8988T (cell line): ENCODE measurements at places on chromosomes 13 and 19.

DNA sequence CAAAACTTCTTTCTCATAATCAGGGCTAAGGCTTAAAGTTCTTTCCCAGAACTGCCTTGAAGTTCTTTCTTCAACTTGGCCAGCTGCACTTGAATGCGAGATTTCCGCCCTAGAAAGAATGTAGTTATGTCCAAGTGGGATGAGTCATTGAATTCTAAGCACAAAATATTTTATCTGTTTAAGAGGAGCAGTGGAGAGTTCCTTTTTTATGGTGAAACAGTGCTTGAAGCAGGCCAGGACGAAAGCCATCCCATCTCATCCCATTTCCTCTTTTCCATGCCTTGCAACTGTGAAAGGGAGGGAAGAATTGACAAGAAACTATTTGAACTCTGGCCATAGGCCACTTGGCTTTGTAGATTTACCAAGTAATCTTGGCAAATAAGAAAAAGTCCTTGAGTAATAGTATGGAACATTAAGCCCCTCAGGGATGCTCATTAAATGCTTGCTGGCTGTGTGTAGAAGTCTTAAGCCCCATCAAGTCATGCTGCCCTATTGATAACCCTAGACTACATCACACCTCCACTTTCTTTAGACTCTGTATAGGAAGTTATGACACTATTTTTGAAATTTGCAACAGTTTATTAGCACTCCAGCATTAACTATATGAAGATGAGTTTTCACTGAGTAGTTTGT is 174.5 kb downstream of the KCTD12 start:
- DNase-seq = no peak

GRCh38 chr13:63838366-63839110 is 2422.9 kb upstream of the PCDH20 start:
- no peak for DNase-seq

GRCh38 chr13:90866006-90866405 is 481.5 kb upstream of the MIR17HG start:
- DNase-seq = no peak

DNA sequence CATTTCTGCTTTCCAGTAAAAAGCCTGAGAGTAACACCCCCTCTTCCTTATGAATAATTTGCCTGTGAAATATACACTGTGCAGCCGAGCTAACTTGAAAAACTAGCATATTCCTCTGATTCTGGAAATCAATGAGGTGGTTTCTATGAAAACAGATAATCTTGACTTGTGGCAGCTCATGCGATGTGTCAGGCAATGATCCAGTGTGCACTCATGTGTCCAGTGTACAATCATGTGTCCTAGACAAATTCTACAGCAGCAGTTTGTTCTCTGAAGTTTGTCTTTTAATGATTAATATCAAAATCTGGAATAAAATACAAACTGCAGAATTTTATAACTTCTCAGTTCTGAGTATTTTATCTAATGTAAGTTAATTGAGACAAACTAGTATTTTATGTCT is 2213.9 kb upstream of the PCDH20 start:
- no peak for DNase-seq

GRCh38 chr19:2181633-2181997 is 17.9 kb downstream of the DOT1L start:
- DNase-seq = no peak

GRCh38 chr13:28093881-28094280 is 6.5 kb downstream of the FLT3 start:
- DNase-seq = no peak

DNA sequence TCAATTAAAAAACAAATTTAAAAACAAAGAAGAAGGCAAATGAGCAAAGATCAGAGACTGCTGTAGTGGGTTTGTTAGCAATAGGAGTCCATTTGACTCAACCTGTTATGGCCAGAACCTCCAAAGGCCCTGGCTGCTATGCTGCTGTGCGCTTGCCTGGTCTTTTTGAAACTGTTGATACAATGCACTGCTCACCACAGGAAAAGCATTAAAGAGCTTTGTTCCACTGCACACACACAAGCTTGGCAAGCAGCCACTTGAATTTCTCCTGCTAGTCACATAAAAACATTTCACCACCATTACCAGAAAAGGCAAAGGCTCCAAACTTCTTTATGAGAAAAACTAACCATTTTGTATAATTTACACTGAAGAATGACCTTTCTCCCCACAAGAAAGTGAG is 132.2 kb downstream of the FREM2 start:
- no peak for DNase-seq

DNA sequence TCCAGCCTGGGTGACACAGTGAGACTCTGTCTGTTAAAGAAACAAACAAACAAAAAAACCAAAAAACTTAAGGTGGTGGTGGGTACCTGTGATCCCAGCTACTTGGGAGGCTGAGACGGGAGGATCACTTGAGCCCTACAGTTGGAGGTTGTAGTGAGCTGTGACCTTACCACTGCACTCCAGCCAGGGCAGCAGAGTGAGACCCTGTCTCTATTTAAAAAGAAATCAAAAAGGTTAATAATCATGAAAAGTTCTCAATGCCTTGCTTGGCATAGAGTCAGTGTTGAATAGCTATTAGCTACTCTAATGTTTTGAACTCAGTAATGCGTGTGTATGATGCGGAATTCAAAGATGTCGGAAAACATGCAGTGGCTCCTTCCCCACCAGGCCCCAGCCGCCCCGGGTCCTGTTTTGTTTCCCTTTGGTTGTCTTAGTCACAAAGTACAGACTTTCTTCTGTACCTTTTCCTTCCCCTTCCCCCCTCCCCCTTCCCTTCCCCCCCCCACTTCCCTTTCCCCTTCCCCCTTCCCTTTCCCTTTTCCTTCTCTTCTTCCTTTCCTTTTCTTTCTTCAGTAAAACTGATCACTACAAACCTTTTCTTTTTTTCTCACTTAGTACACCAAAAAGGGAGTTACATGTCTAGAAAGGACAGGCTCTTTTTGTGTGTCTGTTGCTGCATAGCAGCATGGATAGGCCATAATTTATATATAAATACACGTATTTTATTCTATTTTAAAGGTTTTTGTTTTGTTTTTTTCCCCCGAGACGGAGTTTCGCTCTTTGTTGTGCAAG is 35.2 kb downstream of the DNM2 start:
- no peak for DNase-seq

DNA sequence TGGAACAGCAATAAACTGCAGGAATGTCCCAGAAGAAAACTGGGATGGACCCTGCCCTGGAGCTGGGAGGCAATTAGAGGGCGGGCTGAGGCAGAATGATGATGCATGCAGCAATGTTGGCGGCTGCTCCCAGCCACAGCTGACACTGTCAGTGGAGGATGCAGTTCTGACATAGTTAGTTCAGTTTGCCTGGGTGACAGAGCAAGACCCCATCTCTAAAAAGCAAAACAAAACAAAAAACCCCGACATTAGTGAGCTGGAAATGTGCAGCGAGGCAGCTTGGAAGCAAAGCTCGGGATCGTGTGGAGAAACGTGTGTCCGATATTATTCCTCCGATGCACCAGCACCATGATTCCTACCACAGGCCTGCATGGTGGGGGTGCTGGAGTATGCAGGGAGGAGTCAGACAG is 110.1 kb upstream of the UQCRFS1 start:
- DNase-seq = no peak

DNA sequence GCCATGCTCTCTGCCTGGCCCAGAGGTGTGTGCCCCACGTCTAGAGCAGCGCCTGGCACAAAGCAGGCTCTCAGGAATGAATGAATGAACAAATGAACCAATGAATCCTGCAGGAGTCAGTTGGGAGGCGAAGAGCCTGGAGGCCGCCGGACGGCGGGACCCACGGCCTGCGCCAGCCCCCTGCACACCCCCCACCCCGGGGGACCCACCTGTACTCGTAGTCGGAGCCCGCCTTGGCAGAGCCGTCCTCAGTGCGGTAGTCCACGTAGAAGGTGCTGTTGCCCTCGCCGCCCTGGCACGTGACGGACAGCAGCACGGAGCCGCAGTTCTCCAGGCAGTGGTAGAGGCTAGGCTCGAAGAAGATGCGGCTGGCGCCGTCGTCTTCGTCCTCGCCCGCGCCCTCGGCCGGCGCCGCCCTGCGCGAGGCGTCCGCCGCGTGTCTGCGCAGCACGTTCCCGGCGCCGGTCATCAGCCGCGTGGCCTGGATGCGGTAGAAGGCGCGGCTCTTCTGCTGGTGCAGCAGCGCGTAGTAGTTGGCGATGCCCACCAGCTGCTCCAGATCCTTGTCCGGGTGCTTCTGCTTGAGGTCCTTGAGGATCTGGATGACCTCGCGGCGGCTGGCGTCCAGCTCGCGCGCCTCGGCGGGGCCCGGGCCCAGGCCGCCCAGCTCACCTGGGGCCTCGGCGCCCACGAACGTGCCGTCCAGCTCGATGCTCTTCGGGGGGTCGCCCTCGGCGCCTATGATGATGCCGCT is 14.8 kb downstream of the SLC8A2 start:
- no peak for DNase-seq

DNA sequence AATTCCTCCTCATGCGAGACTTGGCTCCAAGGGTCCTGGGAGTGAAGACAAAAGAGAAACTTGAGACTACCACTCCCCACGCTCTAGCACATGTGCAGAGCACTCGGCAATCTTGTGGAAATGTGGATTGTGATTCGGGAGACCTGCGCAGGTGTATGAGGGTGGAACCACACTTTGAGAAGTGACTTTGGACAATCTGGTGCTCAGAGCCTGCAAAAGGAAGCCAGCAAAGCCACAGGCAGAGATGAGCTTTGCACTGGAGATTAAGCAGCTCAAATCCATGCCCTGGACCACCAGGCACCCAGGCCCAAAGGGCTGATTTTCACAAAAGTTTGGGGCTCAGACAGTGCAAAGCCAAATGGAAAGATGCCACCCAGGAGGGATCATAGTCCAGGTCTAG is 162.5 kb upstream of the TSHZ3 start:
- no peak for DNase-seq

DNA sequence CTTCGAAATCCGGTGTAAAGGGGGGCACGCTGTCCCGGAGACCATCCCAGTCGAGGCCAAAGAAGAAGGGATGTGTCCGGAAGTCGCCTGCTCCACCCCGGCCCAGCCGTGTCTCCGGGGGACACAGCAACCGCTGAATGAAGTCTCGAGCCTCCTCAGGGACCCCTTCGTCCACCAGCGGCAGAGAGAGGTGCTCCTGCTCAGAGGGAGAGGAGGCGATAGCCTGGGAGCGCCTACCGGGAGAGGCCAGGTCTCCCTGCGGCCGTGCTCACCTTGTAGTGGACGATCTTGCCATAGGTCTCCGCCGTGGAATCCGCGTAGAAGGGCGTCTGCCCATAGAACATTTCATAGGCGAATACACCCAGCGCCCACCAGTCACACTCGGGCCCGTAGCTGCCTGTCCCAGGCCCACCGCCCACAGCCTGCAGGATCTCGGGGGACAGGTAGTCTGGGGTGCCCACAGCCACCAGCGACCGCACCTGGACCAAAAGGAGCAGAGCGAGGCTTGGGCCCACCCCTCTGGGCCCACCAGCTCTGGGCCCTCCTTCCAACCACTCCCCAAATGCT is 4.8 kb downstream of the DMPK start:
- DNase-seq = no peak

DNA sequence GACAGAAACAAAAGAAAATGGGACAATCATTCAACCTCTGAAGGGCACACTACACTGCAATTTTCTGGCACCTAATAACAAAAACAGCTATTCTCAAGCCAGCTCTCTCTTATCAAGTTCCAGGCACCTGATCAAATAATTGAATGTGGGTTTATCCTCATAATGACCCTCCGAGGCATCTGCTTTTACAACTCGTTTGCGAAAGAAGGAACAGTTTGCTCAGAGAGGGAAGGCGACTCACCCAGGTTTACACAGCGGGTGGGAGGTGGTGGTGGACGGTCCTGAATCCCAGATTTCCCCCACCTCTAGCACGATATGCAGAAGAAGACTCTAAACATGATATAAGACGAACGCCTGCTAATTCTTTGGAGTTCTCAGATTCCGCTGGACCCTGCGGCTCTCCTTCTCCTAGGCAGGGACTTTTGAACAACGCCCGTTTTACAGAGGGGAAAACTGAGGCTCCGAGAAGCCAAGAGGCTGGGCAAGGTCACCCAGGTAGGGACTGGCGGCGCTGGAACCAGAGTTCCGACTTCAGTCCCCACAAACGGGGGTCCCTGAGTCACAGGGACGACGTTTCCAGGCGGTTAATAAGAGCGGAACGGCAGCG is 641 bp downstream of the SGTA start:
- DNase-seq = no peak

DNA sequence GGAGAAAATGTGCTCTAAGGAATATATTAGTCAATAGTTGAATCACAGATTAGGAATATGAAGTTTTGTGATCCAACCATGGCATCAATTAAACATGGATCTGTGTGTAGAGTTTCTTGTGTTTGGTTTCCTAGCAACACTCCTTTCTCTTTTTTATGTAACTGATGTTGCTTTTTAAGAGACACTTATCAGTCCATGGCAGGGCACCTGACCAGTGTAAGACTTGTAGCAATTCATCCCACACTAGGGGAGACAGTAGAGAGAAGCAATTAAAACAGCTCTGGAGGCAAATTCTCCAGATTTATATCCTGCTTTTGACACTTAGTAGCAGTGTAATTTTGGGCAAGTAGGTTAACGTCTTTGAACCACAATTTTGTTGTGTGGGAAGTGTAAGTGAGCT is 1229.0 kb downstream of the PCDH9 start:
- no peak for DNase-seq

DNA sequence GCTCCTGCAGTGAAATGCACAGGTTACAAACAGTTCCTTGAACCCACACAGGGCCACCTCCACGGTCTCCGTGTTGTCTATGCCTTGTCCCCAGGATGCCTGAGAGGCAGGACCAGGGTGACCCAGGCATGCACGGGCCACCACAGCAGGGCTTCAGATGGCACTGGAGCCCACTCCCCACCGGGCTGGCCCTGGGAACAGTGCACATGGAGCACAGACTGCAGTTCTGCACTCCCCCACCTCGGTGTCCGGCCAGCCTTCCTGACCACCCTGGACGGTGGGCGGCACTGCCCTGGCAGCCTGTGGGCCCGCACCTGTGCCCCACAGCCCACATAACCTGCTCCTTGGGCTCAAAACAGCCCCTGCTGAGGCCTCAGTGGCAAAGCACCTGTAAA is 14.3 kb upstream of the SLC35E1 start:
- DNase-seq = no peak
